ENCODE measurements at places on chromosomes 1 and 21.

DNA sequence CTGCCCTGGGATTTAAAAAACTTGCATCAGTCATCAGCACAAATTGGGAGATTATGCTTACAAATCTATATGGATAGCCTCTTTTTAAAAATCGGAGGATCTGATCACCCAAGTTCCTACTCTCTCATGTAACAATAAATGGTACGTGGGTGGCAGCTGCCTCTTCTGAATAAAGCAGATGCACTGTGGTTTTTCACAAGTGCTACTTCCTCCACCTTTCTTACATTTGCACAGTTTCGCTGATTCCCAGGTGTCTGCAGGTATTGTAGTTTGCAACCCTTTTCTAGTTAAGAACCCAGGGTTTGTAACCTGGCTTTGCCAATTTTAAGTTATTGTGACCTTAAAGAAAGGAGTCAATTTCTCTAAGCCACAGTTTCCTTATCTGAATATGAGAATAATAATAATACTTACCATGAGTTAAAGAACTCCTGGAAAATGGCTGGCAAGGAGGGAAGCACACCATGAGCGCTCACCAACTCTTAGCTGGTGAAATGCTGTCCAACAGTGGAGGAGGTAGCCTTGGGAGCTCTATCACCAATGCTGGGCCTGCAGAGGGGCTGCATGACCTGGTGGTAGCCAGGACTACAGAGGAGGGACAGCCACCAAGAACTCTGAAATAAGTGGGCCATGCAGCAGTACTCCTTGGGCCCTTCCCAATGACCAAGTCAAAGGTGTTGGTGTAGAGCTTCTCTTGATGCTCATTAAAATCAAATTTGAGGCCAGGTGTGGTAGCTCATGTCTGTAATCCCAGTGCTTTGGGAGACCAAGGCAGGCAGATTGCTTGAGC lies 30.2 kb upstream of the KCNA2 start:
- peak; percentile 59 for DNase-seq

- no peak for DNase-seq
Observed at GRCh38 chr1:11373895-11374747, 101.1 kb downstream of the UBIAD1 start.

- no peak for DNase-seq
Observed at GRCh38 chr1:119323216-119323982, 45.2 kb upstream of the HAO2 start.

DNA sequence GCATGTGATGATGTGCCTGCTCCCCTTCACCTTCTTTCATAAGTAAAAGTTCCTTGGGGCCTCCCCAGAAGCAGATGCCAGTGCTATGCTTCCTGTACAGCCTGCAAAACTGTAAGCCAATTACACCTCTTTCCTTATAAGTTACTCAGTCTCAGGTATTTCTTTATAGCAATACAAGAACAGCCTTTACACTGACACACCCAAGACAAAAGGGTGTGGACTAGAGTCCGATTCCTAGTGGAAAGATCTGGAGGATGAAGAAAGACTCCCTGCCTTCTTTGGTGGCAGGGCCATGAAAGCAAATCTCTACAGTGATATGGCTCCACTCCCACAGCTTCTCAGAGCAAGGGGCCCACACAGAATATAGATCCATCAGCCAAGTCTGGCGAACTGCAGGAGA lies 209.7 kb upstream of the ST6GALNAC5 start:
- DNase-seq, result no peak

- DNase-seq, result no peak
Observed at GRCh38 chr1:77994117-77994705, 10.5 kb upstream of the DNAJB4 start.

- DNase-seq, result no peak
Observed at GRCh38 chr21:41573902-41574690, 66.1 kb upstream of the TMPRSS2 start.

- no peak for DNase-seq
Observed at GRCh38 chr1:61079898-61080336, 2.4 kb upstream of the NFIA start.

- DNase-seq, result no peak
Observed at GRCh38 chr1:211336775-211337174, 10.1 kb downstream of the TRAF5 start.

- DNase-seq, result no peak
Observed at GRCh38 chr1:243312952-243313634, 57.3 kb downstream of the SDCCAG8 start.

GRCh38 chr1:16249596-16250241 lies 12.7 kb upstream of the CPLANE2 start:
- DNase-seq, result no peak

DNA sequence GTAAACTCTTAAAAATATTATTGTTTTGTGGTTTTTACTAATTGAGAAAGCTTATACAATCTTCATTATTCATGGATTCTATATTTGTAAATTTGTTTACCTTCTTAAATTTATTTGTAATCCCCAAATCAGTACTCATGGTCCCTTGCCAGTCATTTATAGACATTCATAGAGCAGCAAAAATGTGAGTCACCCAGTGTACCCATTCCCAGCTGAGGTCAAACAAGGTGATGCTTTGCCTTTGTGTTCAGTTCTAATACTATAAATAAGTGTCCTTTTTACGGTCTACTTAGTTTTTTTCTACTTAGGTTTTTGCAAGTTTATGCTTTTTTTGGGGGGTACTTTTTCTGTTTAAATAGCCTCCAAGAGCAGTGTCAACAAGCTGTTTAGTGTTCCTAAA lies 36.1 kb downstream of the SORT1 start:
- no peak for DNase-seq

- DNase-seq, result no peak
Observed at GRCh38 chr1:198604975-198605374, 33.9 kb upstream of the PTPRC start.

DNA sequence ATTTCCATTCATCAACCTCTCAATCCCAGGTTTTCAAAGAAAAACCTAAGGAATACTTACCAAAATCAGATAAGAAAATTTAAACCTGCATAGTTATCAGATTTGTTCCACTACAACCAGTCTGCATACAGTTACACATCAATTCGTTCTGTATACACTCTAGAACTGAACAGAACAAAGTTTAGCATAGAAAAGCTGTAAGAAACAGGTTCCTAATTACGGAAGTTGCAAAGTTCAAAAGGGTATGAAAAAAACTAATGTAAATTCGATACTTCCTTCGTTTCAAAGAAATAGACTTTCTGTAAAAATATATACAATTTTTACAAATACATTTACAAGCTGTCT lies 3.1 kb downstream of the MCL1 start:
- no peak for DNase-seq

- no peak for DNase-seq
Observed at GRCh38 chr1:231493421-231494185, 34.9 kb upstream of the TSNAX start.

- no peak for DNase-seq
Observed at GRCh38 chr1:8004803-8005573, 21.1 kb downstream of the ERRFI1 start.

DNA sequence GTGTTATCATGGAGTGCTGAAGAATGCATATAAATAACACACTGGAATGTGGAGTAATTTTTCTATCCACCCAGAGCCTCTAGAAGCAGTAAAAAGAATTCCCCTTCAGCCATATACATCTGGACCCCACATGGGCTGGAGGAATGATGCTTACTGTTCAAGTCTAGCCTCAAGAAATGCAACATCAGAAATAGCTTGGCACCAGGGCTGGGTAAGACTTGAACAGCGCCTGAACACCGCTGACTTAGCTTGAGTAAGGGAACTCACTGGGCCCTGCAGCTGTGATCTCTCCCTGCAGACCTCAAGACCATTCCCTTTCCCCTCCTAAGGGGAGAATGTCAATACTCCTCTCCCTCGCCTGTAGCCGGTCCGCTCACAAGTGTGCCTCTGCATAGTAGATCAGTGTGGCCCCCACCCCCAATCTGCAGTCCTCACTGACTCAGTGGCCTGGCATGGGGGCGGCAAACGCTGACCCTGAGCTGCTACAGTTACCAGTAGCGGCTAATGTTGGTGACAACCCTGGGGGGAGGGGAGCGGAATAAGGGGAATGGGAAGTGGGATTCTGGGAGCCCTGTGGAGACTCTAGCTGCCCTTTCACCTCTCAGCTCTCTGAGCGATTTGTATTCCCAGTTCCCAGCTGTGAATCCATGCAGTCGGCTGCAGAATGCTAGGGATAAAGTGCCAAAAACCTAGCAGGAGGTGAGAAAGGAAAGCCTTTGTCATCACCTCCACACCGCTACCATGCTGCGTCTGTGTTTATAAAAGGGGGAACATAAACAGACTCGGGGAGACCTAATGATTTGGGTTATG lies 483.9 kb downstream of the DISC1 start:
- DNase-seq, result no peak

DNA sequence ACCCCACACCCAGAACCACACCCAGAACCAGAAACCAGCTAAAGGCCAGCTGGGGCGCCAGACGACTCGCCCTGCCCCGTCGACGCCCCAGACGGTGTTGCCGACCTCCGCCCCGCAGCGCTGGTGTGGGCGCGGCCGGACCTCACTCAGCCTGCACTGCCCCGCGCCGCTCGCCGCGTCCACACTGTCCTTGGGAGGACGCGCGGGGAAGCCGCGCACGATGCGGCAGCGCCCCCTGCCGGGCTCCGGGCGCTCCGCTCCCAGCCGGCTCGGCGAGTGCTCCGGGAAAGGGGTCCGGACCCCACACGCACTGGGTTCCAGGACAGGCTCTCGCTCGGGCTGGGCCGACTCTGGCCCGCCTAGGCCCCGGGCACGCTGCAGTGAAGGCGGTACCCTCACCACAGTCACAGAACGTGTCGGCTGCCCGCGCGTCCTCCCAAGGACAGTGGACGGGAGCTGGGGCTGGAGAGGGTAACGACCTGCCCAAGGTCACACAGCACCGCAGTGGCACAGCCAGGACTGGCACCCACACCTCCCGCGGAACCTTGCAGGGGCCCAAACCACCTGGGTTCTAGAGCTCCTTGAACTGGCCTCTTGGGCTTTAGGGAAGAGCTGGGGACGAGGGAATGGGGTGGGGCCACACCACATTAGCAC lies 90.2 kb downstream of the DMRTA2 start:
- DNase-seq, result peak; percentile 18

DNA sequence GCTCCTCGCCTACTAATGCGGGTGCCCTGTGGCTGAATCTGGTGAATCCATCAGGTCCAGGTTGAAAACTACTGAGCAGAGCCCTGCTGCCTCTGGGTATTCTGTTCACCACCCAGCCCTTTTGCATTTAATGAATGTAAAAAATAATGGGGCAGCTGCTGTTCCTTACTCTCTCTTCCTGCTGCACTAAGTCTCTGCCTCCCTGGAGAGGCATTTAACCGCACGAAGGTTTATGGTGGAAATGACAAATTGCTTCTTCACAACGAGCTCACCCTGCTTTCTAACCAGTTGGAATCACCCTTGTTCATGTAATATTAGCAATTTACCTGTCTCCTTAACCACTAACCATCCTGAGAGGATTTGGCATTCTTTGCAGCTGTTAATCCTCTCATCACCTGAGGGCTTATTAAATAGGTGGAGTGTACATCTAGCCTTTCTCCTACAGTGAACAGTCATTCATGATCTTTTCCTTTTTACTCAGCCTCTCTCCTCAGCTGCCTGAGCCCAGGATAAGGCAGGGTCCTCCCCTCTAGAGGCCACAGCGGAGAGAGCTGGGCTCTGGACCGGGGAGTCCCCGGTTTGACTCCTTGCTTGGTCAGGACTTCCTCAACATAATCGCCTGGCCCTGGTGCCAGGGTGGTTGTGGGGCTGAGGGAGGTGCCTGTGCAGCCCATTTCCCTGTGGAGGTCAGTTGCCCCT lies 97.6 kb downstream of the NOS1AP start:
- DNase-seq, result no peak

DNA sequence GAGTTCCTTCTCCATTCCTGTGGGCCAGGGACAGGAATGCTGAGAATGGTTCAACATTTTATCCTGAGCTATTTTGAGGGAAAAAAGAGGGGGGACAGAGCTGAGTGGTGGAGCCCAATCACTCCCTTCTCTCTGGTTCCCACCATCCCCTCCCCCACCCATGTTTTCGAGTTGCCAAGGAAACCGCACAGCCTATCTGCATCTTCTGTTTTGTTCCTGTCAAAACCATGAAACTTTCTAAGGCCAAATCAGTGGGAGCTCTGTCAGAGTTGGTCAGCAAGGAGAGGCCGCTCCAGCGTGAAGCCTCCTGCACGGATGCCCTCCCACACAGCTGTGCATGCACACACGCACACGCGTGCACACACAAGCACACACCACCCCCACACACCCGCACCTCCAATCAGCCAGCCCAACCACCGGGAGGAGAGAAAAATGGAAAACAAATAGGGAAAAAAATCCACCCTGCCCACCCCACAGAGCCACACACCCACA lies 54.5 kb upstream of the ATP2B4 start:
- DNase-seq, result no peak

DNA sequence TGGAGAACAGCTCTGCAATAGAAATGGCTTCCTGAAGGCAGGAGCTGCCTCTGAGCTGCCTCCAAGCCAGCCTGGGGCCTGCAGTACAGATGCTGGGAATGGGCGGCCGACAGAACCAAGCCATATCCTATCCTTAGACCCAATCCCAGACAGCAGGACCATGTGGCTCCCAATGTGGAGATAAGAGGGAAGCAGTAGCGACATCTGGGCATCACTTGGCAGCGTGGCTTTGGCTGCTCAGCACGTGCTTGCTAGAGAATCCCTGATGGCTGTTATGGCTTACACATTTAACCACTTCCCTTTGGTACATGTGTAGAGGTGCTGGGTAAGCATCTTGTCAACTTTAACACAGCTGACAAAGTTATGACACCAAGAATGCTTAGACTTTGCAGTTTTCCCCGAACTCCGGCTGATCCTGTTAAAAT lies 87.7 kb downstream of the MAN1C1 start:
- peak; percentile 55 for DNase-seq

DNA sequence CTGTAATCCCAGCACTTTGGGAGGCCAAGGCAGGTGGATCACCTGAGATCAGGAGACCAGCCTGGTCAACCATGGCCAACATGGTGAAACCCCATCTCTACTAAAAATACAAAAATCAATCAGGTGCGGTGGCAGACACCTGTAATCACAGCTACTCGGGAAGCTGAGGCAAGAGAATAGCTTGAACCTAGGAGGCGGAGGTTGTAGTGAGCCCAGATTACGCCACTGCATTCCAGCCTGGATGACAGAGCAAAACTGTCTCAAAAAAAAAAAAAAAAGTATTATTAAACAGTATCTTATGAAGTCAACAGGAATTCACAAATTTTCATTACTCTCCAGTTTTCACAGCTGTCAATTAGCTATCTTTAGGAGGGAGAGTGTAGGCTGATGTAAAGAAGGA lies 3.8 kb downstream of the ACBD6 start:
- DNase-seq, result no peak

GRCh38 chr1:7698641-7699040 lies 72.5 kb upstream of the VAMP3 start:
- DNase-seq, result no peak

GRCh38 chr21:42306366-42307035 lies 8.7 kb downstream of the TFF3 start:
- no peak for DNase-seq
